T-cell (primary cell): ENCODE measurements at places on chromosomes 11 and 22.

- no peaks in the 10 kb centered on the region for H3K27me3 ChIP-seq
- H3K36me3 ChIP-seq, result no peaks in the 10 kb centered on the region
- peak overlapping the region; percentile 40 for H3K27ac ChIP-seq
- no peak overlapping the region for H3K4me3 ChIP-seq
- DNase-seq, result no peak
Observed at GRCh38 chr11:96105944-96106343, 182.0 kb upstream of the MTMR2 start.

GRCh38 chr11:79592406-79592805 lies 151.6 kb upstream of the TENM4 start:
- no peak for DNase-seq
- no peak overlapping the region for H3K4me3 ChIP-seq
- H3K27me3 ChIP-seq, result no peaks in the 10 kb centered on the region
- no peaks in the 10 kb centered on the region for H3K4me1 ChIP-seq

GRCh38 chr11:12750181-12750580 lies 76.0 kb downstream of the TEAD1 start:
- H3K27ac ChIP-seq, result no peak overlapping the region
- no peak for DNase-seq
- peaks cover 10% of the 10 kb centered on the region for H3K27me3 ChIP-seq
- H3K36me3 ChIP-seq, result no peaks in the 10 kb centered on the region

DNA sequence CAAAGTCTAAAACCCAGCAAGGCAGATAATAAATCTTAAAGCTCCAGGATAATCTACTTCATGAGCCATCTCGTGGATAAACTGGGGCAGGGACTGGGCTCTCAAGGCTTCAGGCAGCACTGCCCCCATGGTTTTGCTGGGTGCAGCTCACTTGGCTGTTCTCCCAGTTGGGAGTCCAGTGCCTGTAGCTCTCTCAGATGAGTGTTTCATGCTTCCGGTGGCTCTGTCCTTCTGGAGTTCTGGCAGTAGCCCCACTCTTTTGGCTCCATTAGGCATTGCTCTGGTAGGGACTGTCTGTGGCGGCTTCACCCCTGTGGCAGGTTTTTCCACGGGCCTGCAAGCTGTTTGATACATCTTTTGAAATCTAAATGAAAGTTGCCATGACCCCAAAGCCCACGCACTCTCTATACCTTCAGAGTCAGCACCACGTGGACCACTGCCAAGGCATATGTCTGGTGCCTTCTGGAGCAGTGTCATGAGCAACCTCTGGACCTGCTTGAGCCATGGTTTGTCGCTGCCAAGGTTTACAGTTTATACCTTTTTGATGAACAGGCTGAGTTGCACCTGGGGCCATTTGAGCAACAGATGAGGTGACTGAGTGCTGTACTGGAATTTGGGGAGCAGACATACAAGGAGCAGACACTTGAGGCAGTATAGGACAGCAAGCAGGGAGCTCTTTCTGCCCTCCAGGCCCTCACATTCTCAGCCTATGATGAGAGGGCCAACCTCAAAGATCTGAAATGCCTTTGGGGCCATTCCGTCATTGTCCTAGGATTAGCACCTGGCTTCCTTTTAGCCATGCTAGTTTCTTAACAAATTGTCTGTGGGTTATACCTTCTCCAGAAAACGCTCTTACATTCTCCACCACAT lies 48.6 kb downstream of the MTNR1B start:
- peaks cover 2% of the 10 kb centered on the region for H3K27me3 ChIP-seq
- H3K27ac ChIP-seq, result no peak overlapping the region
- DNase-seq, result no peak
- no peak overlapping the region for H3K4me3 ChIP-seq

DNA sequence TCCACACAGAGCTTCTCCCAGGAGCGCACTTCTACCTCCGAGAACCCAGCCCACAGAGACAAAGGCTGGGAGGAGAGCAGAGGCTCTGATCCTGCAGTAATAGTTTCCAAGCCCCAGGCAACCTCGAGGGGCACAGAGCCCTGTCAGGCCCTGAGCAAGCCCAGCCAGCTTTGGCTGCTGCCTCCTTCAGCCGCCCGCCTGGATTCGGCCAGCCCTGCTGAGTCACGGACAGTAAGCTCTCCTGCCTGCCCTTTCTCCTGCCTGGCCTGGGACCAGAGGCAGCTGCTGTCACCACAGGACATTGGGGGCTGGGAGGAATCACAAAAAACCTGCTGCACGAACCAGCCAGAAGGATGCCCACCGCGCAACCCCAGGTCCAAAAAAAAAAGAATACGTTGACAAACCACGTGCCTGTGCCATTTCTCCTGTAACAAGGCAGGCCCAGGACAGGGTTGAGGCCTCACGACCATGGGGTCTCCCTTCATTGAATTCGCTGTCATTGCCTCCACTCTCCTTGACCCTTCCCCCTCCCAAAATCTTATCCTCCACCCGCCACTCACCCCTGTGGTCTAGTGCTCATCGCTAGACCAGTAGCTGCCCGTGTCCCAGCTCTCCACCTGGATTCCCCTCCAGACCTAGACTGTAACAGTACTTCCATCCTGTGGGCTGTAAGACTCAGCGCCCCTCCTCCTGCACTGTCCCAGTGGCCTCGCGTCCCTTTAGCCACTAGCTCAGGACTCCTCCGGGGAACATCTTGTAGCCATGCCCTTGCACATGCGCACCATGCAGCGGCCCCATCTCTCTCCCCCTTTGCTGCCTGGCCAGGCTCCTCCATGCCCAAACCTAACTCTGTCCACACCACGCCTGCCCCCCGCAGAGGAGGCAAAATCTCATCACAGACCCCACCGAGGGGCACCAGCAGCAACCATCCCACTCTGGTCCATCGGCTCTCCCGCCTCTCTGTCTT lies 7.4 kb upstream of the SLC22A12 start:
- DNase-seq, result no peak
- no peaks in the 10 kb centered on the region for H3K4me1 ChIP-seq
- no peak overlapping the region for H3K4me3 ChIP-seq
- no peak overlapping the region for H3K27ac ChIP-seq
- peaks cover 36% of the 10 kb centered on the region for H3K27me3 ChIP-seq
- H3K36me3 ChIP-seq, result no peaks in the 10 kb centered on the region

GRCh38 chr11:87266751-87267150 lies 229.0 kb downstream of the TMEM135 start:
- H3K27me3 ChIP-seq, result no peaks in the 10 kb centered on the region
- DNase-seq, result no peak
- no peaks in the 10 kb centered on the region for H3K36me3 ChIP-seq
- no peaks in the 10 kb centered on the region for H3K4me1 ChIP-seq

DNA sequence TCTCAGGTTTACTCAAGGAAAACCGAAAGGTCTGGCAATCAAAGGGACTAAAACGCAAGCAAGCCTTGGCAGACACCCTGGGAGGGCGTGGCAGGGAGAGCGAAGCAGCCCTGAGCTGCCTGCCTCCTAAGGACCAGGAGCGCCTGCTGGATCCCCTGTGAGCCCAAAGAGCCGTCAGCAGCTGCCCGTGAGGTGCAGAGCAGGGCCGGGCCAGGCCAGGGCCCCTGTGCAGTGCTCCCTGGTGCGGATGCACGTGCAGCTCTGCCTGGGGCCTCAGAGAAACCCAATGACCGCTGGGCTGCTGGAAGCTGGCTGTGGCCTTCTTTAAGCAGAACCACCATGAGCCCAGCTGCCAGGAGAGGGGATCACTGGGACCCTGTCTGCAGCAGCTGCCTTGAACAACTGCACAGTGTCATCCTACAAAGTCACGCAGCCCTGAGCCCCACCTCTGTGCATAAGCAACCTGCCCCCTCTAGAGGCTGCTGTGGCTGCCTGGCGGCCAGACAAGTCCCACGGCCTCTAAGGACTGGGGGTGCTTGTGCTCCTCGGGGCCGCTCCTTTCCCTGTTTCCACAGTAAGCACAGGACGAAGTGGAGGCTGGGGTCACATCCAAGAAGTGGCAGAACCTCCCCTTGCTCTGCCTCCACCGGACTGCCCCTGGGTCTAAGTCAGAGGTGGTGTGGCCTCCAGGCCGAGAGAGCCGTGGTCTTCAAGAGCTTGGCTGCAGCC lies 29.1 kb upstream of the COMT start:
- DNase-seq, result no peak
- no peak overlapping the region for H3K27ac ChIP-seq
- H3K27me3 ChIP-seq, result no peaks in the 10 kb centered on the region
- peaks cover 2% of the 10 kb centered on the region for H3K4me1 ChIP-seq
- H3K4me3 ChIP-seq, result no peak overlapping the region

GRCh38 chr11:120973501-120973900 lies 50.4 kb upstream of the TBCEL start:
- H3K27me3 ChIP-seq, result no peaks in the 10 kb centered on the region
- H3K27ac ChIP-seq, result no peak overlapping the region
- H3K36me3 ChIP-seq, result no peaks in the 10 kb centered on the region
- no peaks in the 10 kb centered on the region for H3K4me1 ChIP-seq
- H3K4me3 ChIP-seq, result no peak overlapping the region

GRCh38 chr11:67290801-67291200 lies 1.7 kb downstream of the ANKRD13D start:
- H3K36me3 ChIP-seq, result peaks cover 48% of the 10 kb centered on the region
- DNase-seq, result no peak
- H3K4me3 ChIP-seq, result no peak overlapping the region
- peaks cover 61% of the 10 kb centered on the region for H3K4me1 ChIP-seq
- no peaks in the 10 kb centered on the region for H3K27me3 ChIP-seq

DNA sequence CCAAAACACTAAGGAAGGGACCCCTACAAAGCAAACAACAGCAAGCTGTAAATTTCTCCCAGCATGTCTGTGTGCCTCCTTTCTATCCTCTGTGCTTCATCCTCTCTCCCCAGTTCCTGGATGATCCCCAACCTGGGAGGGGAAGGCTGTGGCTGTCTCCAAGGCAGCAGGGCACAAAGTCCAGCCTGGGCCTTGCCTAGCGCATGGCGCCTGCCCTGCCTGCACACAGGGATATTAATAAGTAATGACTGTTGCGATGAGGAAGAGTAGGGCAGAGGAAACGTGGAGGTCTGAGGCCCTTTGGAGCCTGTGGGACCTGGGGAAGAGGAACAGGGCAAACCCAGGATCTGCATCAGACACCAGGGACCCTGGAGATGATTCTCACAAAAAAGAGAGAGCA lies 2.0 kb downstream of the USH1C start:
- no peak for DNase-seq
- H3K36me3 ChIP-seq, result no peaks in the 10 kb centered on the region
- peaks cover 5% of the 10 kb centered on the region for H3K4me1 ChIP-seq
- H3K4me3 ChIP-seq, result no peak overlapping the region

DNA sequence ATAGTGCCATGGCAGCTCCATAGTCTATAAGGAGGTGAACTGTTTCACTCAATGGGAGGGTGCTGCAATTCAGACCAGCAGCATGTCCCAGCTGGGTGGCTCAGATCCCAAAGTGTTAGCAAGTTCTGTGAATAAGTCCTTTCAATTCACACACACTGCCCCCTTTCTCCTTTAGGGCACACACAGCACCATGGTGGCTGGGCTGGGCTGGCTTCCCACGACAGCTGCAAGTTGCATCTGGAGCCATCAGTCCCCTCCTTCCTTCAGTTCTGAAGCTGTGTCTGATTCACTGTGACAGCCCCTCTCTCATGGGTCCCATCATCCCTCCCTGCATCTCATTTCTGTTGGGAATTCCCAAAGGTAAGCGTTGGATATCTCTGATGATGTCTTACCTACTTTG lies 324.1 kb upstream of the NCAM1 start:
- DNase-seq, result no peak
- no peaks in the 10 kb centered on the region for H3K27me3 ChIP-seq
- H3K27ac ChIP-seq, result no peak overlapping the region
- no peaks in the 10 kb centered on the region for H3K36me3 ChIP-seq

DNA sequence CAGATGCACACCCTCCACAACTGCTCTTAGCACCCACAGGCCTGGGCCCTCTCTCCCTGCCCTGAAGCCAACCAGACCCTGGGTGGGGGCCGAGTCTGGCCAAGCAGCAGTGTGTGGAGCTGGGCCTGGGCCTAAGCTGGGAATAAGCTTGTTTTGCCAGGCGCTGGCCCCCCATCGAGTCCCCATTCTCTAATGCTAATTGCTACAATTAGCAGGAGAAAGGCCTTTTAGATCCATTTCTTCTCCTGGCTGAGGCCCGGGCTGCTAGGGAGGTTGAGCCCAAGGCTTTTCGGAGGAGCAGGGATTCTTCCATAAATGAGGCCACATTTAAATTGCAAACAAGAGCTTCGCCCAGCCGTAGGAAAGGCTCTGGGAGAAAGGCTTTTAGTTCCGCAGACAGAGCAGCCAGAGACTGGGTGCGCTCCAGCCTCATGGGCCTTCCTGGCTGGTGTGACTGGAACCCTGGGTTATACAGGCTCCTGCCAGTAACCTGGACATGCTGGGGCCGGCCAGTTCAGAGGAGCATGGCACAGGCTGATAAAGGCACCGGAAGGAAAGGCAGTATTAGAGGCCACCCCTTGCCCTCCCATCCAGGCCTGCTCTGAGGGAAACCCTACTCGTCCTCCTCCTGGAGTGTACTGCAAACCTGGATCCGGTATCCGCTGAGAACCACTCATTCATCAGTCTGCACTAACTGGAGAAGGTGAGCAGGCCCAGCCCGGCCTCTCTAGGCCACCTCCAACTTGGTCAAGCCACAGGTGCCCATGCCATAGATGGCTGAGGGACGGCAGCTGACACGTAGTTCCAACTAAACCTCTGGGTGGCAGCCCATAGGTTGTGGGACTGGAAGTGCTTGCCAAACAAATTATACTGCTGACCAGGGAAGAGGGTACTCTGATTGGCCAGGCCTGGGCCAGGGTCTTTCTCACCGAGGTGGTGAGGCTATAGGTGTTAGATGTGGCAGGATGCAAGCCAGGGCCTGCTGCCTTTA lies 6.2 kb downstream of the KCNQ1OT1 start:
- H3K4me1 ChIP-seq, result no peaks in the 10 kb centered on the region
- no peaks in the 10 kb centered on the region for H3K36me3 ChIP-seq
- no peaks in the 10 kb centered on the region for H3K27me3 ChIP-seq
- H3K4me3 ChIP-seq, result no peak overlapping the region

DNA sequence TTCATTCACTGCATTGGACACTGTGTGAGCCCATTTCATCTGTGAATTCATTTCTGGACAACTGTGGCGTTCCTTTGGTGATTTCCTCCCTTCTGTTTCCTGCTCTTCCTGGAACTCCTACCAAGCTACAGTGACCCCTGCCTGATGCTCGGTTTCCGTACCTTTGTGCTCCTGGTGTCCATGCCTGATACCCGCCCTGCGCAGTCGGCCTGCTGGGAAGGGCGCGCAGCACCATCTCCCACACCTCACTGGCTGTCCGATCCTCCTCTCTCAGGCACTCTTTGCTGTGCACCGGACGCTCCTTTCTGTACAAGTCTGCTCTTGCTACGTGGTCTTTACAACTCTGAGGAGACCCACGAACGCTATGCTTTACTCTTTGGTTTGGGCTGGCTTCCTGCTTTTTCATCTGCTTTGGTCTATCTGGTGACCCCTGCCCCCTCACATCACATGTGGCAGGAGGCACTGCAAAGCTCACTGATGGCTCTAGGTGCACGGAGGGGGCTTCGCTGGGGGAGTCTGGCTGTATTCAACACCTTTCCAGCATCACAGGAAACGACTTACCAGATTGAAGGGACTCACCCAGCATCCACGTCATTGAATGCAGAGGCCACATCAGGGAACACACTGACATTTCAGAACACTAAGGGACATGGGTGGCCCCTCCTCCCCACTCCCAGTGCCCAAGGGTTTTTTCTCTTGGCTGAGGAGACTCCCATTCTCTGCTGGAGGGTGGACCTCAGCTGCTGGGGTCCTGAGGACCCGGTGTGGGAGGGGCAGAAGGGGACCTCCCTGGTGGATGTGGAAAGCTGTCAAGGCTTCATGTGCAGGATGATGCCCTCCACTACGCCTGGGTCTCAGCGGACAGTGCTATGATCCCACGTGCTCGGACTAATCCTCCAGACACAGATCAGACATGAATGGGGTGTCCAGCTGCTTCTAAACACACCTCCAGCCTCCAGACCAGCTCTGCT lies 27.0 kb upstream of the MOB2 start:
- peaks cover 3% of the 10 kb centered on the region for H3K36me3 ChIP-seq
- H3K27me3 ChIP-seq, result no peaks in the 10 kb centered on the region
- H3K4me3 ChIP-seq, result no peak overlapping the region
- no peaks in the 10 kb centered on the region for H3K4me1 ChIP-seq
- no peak overlapping the region for H3K27ac ChIP-seq
- no peak for DNase-seq
